ENCODE measurements at places on chromosomes 3 and 15.

GRCh38 chr15:57019496-57020160 is 101.2 kb downstream of the TCF12 start:
- no peak for DNase-seq

DNA sequence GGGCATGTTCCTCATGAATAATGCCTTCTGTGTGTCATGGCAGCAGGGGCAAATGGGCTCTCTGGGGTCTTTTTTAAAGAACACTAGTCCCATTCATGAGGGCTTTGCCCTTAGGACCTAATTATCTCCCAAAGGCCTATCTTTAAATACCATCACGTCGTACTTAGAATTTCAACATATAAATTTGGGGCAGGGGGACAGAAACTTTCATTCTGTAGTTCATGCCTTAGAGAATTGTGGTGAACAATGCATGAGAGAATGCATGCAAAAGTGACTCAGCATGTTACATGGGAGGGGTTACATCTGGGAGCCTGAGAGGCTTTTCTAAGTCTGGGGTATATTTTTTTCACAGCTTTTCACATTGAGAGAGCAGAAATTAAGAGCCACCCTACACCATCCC is 208.5 kb upstream of the ROPN1 start:
- DNase-seq, result no peak

DNA sequence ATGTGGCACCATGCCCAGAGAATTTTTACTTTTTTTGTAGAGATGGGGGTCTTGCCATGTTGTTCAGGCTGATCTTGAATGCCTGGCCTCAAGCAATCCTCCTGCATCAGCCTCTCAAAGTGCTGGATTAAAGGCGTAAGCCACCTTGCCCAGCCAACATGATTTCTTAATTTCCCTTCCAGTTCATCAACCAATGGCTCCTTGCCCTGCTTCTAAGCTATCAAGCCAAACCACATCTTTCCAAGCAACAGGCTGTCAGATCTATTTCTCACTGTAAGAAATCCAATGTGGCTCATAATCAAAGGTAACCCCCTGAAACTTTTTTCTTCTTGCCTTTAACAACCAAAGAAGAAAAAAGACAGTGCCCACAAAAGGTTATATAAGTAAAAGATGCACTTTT is 204.2 kb upstream of the ICE2 start:
- DNase-seq, result no peak

DNA sequence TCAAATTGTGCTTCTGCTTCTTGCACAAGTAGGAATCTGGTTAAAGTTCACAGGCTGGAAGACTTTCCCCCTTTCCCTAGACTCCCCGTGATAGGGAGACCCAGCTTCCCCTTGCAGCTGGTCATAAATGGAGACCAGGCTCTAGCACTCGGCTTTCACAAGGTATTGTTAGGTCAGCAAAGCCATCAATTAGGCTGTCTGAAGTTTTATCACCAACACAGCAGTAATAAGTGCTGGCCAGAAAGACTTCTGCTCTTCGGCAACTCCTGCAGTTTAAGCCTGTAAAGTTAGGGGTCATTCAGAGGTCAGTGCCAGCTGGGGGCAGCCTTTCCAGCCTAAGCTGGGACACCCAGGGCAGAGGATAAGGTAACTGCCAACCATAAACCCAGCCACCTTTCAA is 203.4 kb downstream of the MEIS2 start:
- DNase-seq, result no peak

DNA sequence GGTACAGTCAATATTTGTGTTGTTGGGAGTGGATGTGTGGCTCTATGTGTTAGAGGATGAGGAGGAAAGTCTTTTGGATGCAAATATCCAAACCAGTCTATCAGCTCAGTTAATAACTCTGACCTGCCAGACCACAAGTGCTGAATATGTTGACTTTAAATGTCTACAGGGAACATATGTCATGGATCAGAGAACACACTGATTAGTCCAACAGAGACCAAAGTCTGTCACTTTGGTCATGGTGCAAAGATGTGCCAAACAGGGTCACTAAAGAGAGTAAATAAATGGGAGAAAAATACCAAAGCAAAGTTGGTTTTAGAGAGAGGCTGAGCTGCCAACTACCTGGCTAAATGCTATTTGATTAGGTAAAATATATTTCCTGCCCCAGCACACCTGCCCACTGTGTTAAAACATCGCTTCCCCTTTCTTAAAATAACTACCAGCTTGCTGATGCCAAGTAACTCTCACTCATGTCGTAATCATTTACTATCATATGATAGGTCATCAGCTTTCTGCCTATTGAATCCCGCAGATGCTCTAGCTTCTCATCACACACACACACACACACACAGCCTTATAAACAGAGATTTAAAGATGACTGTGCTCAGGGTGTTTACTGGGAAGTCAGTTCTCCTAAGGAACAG is 173.3 kb downstream of the PDZRN3 start:
- DNase-seq, result no peak

DNA sequence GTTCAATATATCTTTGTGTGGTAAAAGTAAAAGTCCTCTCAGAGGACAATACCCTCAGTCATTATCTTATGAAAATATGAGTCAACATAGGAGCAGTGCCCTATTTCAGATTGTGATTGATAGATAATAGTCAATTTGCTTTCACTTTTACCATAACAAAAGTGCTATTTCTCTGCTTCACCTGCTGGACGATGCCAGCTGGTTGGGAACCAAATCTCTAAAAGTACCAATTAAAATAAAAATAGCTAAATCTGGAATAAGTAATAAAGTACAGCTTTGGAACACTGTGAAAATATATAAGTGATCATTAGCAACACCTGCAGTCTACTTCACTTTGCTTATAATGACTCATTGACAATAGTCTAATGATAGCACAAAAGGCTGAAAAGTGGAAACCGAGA is 390.3 kb upstream of the AGTR1 start:
- no peak for DNase-seq

DNA sequence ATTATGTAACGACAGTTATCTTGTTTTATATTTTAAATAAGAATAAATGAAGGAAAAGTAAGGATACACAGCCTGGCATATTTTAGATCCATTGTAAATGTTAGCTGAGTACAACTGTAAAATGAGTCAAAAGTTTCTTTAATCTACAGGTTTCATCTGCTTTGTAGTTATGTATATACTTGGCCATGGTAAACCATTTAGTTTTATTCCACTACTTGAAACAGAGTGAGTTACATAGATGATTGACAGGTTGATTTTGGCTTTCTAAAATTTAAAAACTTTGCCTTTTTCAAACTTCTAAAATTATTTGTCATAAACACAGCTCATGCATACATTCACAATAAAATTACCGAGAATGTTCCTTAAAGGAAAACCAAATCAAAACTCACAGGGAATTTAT is 371.2 kb downstream of the ROBO1 start:
- DNase-seq, result no peak

GRCh38 chr15:101307048-101307896 is 12.2 kb upstream of the SNRPA1 start:
- no peak for DNase-seq

GRCh38 chr15:45995800-45996199 is 361.0 kb downstream of the SQOR start:
- no peak for DNase-seq

DNA sequence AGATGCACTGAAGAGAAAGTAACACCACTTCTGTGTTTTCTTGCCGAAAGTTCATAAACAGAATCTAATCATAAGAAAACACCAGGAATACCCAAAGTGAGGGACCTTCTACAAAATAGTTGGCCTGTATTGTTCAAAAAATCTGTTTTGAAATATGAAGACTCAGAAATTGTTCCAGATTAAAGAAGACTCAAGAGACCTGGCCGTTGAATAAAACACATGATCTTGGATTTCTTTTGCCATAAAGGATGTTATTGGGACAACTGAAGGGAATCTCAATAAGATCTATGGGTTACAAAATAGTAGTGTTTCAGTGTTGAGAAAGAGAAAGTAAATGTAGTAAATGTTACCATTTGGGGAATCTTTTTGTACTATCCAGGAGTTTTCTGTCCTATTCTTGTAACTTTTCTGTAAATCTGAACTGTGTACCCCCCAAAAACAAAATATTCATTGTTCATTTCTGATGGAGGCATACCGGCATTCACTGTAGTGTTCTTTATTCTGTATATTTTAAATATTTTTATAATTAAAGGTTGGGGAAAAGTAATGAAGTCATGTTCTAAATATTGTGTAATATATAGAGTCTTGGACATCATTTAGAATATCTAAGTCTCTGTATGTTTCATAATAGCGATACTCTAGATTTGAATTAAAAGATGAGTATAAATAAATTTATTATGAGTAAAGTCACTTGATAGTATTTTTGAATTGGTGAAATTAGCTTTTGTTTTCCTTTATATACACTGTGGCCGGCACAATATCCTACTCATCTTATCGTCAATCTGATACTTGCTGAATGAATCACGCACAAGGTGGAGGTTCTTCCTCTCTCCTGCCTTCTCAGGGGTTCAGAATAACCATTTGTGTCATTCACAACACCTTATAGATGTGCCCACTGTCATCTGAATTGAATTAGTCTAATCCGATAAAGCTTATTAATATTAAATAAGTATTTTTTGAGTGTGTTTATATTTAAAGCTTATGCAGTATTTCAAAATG is 66.7 kb downstream of the TRAK1 start:
- no peak for DNase-seq

- DNase-seq, result no peak
Observed at GRCh38 chr3:98778383-98778782, 15.2 kb downstream of the ST3GAL6 start.

GRCh38 chr3:170081079-170081741 is 43.4 kb downstream of the GPR160 start:
- DNase-seq, result no peak

- no peak for DNase-seq
Observed at GRCh38 chr3:146544929-146545528, 622 bp upstream of the PLSCR1 start.

- no peak for DNase-seq
Observed at GRCh38 chr3:43030162-43030935, 51.2 kb downstream of the GASK1A start.

- no peak for DNase-seq
Observed at GRCh38 chr15:80745888-80746287, 33.3 kb upstream of the CEMIP start.

GRCh38 chr3:74624301-74624700 is 9.8 kb upstream of the CNTN3 start:
- DNase-seq, result no peak

DNA sequence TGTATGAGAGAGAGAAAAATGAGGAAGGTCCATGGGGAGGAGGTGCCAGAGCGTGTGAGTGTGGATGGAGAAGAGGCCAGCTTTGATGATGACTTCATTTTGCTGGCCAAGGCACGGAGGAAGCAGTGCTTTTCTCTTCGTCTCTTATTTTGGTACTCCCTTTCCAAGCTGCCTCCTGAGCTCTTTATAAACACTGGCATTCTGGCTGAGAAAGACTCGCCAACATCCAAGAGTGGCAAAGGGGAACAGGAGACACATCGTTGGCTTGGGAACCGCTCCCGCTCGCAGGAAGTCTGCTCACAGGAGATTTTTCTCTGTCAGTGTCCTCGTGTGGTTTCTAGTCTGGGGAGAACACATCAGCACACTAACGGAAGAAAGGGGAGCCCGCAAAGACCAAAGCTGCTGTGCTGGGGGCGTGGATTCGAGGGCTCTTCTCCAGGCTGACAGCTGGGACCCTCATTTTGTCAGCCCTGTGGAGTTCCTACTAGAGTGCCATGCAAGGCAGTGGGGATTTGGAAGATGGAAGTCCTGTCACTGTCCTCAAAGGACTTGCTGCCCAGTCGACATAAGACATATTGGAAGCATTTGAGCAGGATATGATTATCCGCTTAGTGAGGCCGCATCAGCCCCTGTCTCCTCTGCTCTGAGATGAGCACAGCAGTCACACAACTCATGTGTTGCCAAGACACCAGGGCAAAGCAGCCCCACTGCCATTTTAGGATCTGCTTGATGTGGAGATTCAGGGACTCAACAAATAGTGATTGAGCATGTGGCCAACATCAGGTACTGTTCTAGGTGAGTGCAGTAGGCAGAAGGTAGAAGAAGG is 8.0 kb upstream of the SEMA4B start:
- no peak for DNase-seq

DNA sequence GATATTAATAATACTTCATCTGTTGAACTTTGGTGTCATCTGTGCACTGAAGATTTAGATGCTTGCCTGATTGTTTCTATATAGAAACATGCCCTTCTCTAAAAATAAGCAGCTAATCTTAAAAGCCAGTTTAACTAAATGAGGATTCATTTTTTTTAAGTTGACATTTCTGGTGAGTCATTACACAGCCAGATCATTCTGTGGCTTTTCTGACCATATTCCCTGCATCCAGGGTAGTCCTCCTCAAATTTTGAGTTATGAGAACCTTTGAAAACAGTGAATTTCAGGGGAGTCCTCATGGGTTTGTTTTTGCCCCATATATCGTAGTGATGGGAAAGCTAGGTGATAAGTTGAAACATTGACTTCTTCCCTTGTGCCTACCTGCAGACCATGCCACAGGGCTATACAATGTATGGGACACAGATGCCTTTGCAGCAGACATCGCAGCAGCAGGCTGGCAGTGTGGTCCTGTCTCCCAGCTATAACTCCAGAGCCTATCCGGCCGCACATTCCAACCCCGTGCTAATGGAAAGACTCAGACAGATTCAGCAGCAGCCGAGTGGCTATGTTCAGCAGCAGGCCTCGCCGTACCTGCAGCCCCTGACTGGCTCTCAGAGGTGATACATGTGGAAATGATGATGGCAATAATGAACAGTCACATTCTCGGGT is 26.5 kb upstream of the P2RY12 start:
- DNase-seq, result no peak

GRCh38 chr3:183638101-183638852 is 2.9 kb downstream of the KLHL24 start:
- DNase-seq, result no peak

- no peak for DNase-seq
Observed at GRCh38 chr3:98561727-98562521, 30.1 kb downstream of the GPR15 start.

DNA sequence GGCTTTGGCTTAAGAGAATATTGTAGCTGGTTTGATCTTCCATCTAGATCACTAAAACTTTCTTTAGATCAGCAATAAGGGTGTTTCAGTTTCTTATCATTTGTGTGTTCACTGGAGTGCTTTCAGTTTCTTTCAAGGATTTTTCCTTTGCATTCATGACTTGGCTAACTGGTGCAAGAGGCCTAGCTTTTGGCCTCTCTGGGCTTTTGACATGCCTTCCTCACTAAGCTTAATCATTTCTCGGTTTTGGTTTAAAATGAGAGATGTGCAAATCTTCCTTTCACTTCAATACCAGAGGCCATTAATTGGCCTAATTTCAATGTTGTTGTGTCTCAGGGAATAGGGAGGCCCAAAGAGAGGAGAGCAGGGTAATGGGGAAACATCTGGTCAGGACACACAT is 30.3 kb upstream of the CCNB2 start:
- DNase-seq, result no peak

GRCh38 chr3:147089286-147089685 is 317.1 kb downstream of the ZIC4 start:
- no peak for DNase-seq
